ENCODE measurements at places on chromosomes 6 and 20.

- DNase-seq, result no peak
Measured at GRCh38 chr20:50482396-50482981, 27.7 kb upstream of the PTPN1 start.

GRCh38 chr20:60512443-60512842 is 554.2 kb downstream of the CDH26 start:
- DNase-seq, result no peak

DNA sequence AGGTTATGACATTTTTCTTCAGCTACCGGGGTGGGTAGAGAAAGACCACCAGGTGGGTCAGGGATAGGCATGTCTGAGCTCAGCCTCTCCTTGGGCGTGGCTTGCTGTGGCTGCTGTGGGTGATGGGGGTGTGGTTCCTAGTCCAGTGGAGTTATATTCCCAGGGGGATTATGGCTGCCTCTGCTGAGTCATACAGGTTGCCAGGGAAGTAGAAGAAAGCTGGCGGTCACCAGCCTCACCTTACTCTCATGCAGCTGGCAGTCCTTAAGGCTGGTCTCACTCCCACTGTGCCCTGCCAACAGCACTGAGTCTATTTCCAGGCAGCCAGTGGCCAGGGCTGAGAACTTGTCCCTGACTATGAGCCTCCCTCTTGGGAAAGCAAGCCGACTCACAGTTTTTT is 130.0 kb downstream of the SCP2D1 start:
- DNase-seq, result no peak

- DNase-seq, result no peak
Measured at GRCh38 chr6:169832247-169832948, 81.0 kb downstream of the ERMARD start.

DNA sequence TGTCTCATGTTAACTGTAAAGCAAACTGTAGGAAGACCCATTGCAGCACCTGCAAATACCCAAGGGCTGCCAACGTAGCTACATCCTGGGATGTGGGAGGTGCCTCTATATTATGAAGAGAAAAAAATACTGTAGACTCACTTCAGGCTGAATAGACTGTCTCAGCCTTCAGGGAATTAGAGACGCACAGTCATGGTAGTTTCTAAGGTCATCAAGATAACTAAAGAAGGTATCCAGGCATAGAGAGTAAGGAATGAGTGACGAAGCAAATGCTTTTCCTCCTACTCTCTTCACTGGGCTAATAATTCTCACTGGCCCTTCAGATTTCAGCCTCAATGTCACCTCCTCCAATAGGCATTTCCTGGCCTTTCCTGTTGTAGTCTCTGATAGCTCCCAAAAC is 121.6 kb upstream of the ECI2 start:
- no peak for DNase-seq

GRCh38 chr6:108744996-108745395 is 103.2 kb upstream of the ARMC2 start:
- no peak for DNase-seq

Measured in SHP77 treated with DMSO at 0.1 percent for 48 hours (cell line).